ENCODE measurements at places on chromosomes 1 and 21. TPM values are rescaled to one million over a fixed set of nuclear protein-coding genes. Genes with fewer than 3 reads are reported as not detected.

- no peak overlapping the region for H3K4me3 ChIP-seq
- no peaks in the 10 kb centered on the region for H3K4me1 ChIP-seq
- H3K27ac ChIP-seq: no peak overlapping the region
- no peak for DNase-seq
- H3K27me3 ChIP-seq: no peaks in the 10 kb centered on the region
Measured at GRCh38 chr1:24901791-24902470, 28.1 kb downstream of the RUNX3 start.

RNU1-3 gene
- polyA plus RNA-seq: 145 TPM

FHAD1 gene
- 0.39 TPM for polyA plus RNA-seq

DNA sequence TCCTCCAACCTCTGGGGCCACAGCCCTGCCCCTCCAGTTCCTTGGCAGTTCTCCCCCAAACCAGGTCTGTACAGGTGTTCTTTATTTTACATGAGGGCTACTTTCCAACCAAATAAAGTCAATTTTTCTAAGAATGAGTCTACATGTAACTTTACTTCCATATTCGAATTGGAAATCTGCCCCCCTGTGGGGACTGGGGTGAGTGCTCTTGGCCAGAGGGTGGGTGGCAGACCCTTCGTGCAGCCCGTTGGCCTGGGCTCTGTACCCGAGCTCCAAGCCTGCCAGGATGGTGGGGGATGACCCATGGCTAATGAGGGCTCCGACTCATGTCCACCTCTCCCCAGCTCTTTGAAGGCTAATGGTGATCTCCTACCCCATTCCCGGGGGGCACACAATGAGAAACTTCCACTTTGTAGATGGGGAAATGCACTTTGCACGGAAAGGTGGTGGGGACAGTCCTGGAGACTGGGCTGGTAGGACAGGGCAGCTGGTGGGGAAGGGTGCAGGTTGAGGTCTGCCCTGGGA lies 589 bp upstream of the CATSPER4 start:
- no peak for DNase-seq
- H3K27ac ChIP-seq: no peak overlapping the region
- no peak overlapping the region for H3K4me3 ChIP-seq
- H3K36me3 ChIP-seq: peaks cover 2% of the 10 kb centered on the region

GRCh38 chr1:228315945-228316588 lies 90.6 kb downstream of the TRIM11 start:
- no peak overlapping the region for H3K4me3 ChIP-seq
- H3K36me3 ChIP-seq: peaks cover 16% of the 10 kb centered on the region
- no peak overlapping the region for H3K27ac ChIP-seq
- H3K4me1 ChIP-seq: no peaks in the 10 kb centered on the region
- no peaks in the 10 kb centered on the region for H3K27me3 ChIP-seq

- no peak overlapping the region for H3K4me3 ChIP-seq
- H3K27ac ChIP-seq: no peak overlapping the region
- no peaks in the 10 kb centered on the region for H3K36me3 ChIP-seq
- no peak for DNase-seq
Measured at GRCh38 chr1:208074353-208074752, 163.4 kb upstream of the CD34 start.

HORMAD1 gene
- not detected for polyA plus RNA-seq

- no peaks in the 10 kb centered on the region for H3K36me3 ChIP-seq
- no peaks in the 10 kb centered on the region for H3K27me3 ChIP-seq
- DNase-seq: no peak
- no peak overlapping the region for H3K4me3 ChIP-seq
- no peak overlapping the region for H3K27ac ChIP-seq
Measured at GRCh38 chr21:17045214-17045853, 467.5 kb upstream of the CXADR start.

ACKR1 gene
- 1.00 TPM for polyA plus RNA-seq

MROH7 gene
- 0.27 TPM for polyA plus RNA-seq

GRCh38 chr1:11617314-11617713 lies 36.9 kb downstream of the FBXO2 start:
- no peak overlapping the region for H3K4me3 ChIP-seq
- no peaks in the 10 kb centered on the region for H3K4me1 ChIP-seq
- H3K36me3 ChIP-seq: no peaks in the 10 kb centered on the region
- no peaks in the 10 kb centered on the region for H3K27me3 ChIP-seq
- DNase-seq: no peak

- no peaks in the 10 kb centered on the region for H3K4me1 ChIP-seq
- H3K27ac ChIP-seq: no peak overlapping the region
- DNase-seq: no peak
- H3K27me3 ChIP-seq: no peaks in the 10 kb centered on the region
Measured at GRCh38 chr1:88979054-88979748, 13.2 kb downstream of the KYAT3 start.

DNA sequence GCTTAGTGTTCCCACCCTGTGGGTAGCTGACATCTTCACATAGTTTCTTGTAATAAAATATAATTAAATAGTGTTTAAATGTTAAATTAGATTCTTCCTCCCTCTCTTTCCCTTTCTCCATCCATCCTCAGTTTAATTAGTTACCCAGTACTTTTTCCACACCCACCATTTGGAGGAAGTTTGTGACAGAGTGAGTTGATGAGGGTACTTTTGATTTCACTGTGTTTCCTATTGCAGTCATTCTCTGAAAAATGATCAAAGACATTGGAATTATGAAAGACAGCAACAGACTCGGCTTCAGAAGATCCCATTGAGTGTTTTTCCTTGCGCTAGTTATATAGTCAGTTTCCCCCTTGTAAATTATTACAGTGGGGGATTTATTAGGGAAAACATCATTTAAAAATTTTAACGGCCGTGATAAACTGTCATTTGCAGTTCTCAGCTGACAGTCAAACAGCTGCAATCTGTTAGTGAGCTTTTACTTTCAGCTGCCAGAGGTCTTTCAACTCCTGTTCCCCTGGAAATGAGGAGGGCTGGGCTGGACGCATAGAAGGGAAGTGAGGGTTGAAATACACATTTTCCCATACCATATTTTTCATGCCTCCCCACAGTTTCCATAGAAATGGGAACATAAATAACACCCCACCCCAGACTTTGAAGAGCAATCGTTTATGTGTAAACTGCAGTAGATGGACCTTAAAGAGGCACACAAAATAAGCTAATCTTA lies 61.3 kb upstream of the CACYBP start:
- H3K36me3 ChIP-seq: peaks cover 54% of the 10 kb centered on the region
- no peak for DNase-seq
- H3K27me3 ChIP-seq: no peaks in the 10 kb centered on the region
- H3K4me3 ChIP-seq: no peak overlapping the region

DNA sequence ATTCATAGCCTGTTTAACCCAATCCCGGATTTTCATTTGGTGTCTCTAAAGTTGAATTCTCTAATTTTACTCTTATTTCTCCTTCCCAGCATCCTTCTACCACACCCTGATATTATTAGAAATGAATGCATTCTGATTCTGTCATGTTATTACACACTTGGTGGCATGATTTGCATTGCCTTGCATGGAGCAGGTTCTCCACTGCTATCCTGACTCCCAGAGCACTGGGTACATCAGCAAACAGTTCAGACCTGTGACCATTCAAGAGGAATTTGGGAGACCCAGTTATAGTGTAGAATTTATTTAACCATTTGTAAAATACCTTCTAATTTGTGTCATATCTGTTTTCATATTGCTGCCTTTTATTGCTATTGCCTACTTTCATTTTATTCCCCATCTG lies 2.6 kb downstream of the LRRC8B start:
- no peak overlapping the region for H3K4me3 ChIP-seq
- DNase-seq: no peak
- H3K36me3 ChIP-seq: no peaks in the 10 kb centered on the region
- no peaks in the 10 kb centered on the region for H3K27me3 ChIP-seq

SPRR2G gene
- not detected for polyA plus RNA-seq

MEAF6 gene
- 23.0 TPM for polyA plus RNA-seq

CRNN gene
- not detected for polyA plus RNA-seq

DNA sequence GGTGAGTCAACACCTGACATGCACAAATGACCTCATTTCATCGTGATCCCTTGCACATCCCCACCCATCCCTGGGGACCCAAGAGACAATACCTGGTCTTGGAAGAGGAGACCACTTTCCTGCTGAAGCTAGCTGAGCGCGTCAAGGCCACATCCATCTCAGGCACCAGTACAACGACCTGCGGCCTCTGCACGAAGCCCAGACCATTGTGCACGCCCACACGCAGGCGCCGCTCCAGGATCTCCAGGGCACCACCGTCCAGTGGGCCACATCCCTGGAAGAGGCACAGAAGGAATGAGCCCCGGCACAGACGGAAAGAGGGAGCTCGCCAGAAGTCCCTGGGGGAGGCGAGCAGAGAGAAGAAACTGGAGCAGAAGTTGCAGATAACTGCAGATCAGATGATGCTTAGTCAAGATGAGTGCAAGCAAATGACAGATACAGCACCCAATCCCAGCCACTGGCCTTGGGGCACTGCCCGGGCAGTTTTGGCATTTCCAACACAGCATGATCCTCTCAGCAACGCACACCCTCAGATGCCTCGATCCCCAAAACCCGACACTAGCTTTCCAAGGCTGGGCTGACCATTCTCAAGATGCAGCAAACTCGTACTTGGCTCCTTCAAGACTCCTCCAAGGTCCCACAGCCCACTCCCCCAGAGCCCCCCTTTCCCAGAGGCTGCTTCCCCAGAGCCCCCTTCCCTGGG lies 44.1 kb downstream of the NPHP4 start:
- H3K27ac ChIP-seq: no peak overlapping the region
- H3K4me3 ChIP-seq: no peak overlapping the region
- 0 out of 2 replicates have a peak, but pooled peaks cover 4% of the 10 kb centered on the region for H3K36me3 ChIP-seq
- H3K27me3 ChIP-seq: no peaks in the 10 kb centered on the region

LCE1E gene
- polyA plus RNA-seq: not detected

DNA sequence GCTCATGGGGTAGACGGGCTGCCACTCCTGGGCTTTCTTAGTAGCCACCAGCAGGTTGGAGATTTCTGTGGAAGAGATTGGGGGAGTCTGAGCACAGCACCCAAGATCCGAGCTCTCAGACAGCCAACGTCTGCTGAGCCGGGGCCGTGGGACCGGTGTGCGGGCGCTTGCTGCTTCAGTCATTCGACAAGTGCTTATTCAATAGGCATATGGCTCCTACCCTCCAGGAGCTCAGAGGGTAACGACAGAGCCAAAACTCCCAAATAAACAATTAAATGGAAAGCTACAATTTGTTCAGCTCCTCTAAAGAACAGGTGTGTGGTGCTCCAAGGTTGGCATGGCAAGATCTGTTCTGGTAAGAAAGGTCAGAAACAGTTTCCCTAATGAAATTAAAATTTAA lies 106.0 kb downstream of the RAVER2 start:
- no peaks in the 10 kb centered on the region for H3K36me3 ChIP-seq
- H3K4me1 ChIP-seq: no peaks in the 10 kb centered on the region
- H3K27me3 ChIP-seq: no peaks in the 10 kb centered on the region
- H3K4me3 ChIP-seq: no peak overlapping the region
- no peak for DNase-seq

LAMTOR2 gene
- 122 TPM for polyA plus RNA-seq

DNA sequence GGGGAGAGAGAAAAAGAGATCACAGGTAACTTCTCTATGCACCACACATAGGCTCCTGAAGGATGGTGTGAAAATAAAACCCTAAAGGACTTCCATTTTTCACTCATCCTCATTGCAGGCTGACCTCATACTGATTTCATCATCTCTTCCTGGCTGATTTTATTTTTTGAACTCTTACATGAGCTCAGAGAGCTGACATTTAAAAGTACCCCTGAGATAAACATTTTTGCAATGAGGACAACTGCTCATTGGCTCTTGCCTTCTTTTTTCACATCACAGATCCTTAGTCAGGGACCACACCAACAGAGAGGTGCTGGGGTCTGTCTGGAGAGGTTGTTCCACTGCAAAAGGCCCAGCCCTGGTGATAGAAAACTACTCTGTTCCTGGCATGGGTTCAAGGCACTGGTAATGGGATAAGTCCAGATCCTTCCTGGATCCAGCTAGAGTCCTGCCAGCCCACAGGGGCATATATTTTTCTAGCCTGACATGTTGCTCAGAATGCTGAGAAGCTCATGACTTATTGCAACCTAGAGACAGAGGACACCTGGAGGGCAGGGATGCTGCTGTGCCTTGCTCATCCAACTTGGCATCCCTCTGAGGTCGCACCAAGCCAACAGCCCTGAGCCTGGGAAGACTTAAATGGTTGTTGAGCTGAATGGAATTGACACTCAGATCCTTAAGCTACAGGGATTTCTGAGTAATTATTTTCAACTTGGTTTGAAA lies 360.0 kb downstream of the HHAT start:
- H3K27me3 ChIP-seq: no peaks in the 10 kb centered on the region
- H3K4me3 ChIP-seq: no peak overlapping the region

BLZF1 gene
- 1.8 TPM for polyA plus RNA-seq
